ENCODE measurements at places on chromosomes 6 and 20.
A peak's percentile ranks its signal among the peaks of the same experiment; 100 is the strongest.

- no peak overlapping the region for H3K4me3 ChIP-seq
- peaks cover 3% of the 10 kb centered on the region for H3K27me3 ChIP-seq
- DNase-seq: no peak
- no peak overlapping the region for H3K27ac ChIP-seq
These were observed 22.0 kb downstream of the LYRM2 start for GRCh38 chr6:89616531-89616930.

DNA sequence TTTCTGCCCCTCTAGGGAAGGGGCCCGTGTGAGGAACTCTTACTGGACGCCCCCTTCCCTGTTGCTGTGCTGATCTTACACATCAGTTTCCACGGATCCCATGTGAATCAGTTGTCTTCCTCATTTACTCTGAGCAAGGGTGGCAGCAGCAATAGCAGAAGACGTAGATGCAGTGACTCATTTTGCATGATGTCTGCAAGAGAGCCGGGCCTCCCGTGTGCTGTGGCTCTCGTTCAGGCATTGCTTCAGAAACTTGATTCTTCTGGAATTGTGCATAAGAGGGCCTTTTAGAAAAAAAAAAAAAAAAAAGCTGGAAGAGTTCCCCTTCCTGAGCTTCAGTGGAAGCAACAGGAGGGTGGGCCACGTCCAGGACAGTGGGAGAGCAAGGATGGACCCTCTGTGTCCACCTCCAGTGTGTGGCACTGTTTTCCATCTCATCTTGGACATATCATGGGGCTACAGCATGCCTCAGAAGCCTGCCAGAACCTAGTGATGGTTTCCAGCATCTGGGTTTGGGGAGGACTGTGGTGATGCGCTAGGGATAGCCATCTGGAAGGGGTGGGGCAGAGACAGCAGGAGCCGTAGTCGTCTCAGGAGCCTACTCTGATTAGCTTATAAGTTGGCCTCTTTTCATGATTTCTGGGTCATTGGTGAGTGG lies 62.1 kb downstream of the FOXO3 start:
- H3K4me3 ChIP-seq: no peak overlapping the region
- no peak for DNase-seq

DNA sequence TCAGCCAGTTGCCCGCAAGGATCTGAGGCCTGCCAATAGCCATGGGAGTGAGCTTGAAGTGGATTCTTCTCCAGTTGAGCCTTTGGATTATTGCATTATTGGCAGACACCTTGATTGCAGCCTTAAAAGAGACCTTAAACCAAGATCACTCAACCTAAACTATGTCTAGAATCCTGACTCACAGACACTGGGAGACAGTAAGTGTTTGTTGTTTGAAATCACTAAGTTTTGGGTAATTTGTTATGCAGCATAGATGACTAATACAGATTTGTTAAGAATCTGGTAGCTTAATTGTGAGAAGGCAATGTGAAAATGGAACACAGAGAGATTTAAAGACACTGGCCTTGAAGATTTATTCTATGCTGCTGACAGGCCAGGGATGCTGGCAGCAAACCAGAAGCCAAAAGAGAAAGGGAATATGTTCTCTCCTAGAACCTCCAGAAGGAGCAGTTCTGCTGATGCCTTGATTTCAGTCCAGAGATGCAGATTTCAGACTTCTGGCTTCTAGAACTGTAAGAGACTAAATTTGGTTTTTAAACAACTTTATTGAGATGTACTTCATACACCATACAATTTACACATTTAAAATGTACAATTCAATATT lies 17.6 kb downstream of the SIRPD start:
- no peak for DNase-seq
- no peaks in the 10 kb centered on the region for H3K4me1 ChIP-seq
- H3K4me3 ChIP-seq: no peak overlapping the region
- H3K27me3 ChIP-seq: peaks cover 46% of the 10 kb centered on the region
- no peaks in the 10 kb centered on the region for H3K36me3 ChIP-seq

DNA sequence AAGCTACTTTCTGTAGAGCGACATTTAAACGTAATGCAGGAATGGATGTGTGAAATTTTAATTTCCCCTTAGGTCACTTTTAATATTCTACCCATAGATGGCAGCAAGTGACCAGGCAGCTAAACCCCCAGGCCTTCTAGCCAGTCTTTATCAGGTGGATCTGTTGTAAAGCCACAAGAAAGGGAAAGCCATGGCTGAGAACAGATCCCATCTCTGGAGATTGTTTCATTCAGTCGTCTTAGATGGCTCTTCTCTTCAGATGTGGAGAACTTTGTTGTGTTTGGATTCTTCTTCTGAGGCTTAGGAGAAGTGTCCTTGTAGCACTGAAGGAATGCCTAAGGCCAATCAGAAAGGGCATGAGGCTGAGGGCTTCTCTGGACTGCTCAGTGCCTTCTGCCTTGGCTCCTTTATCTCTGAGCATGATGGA lies 15.8 kb upstream of the RNF182 start:
- H3K36me3 ChIP-seq: no peaks in the 10 kb centered on the region
- H3K27me3 ChIP-seq: peaks cover 28% of the 10 kb centered on the region
- peaks cover 9% of the 10 kb centered on the region for H3K4me1 ChIP-seq
- DNase-seq: peak; percentile 52
- H3K4me3 ChIP-seq: no peak overlapping the region
- H3K27ac ChIP-seq: no peak overlapping the region

DNA sequence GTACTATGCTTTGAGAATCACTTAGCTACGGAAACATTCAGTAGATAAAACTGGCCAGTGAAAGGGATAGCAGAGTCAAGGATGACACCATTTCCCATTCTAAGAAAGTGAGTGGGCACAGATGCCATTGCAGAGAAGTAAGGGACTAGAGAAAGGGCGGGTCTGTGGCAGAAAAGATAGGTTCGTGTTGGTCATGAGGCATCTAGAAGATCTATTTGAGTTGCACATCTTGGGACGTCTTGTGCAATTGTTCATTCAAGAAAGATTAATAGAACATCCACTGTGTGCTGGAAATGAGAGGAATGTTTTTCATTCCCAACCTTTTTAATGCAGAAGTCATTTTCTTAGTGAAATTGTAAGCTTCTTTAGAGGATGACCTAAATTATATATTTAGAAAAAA lies 161.7 kb downstream of the PLCB1 start:
- no peak overlapping the region for H3K4me3 ChIP-seq
- peaks cover 6% of the 10 kb centered on the region for H3K4me1 ChIP-seq
- DNase-seq: no peak
- H3K36me3 ChIP-seq: no peaks in the 10 kb centered on the region
- peaks cover 10% of the 10 kb centered on the region for H3K27me3 ChIP-seq
- no peak overlapping the region for H3K27ac ChIP-seq
